ENCODE measurements at places on chromosomes 1 and 21.

- peak; percentile 9 for DNase-seq
These were observed 45.0 kb upstream of the KIRREL1 start for GRCh38 chr1:157948312-157949073.

GRCh38 chr1:201791051-201791778 is 37.7 kb upstream of the IPO9 start:
- DNase-seq, result peak; percentile 92

GRCh38 chr1:110426854-110427253 is 19.4 kb upstream of the LAMTOR5 start:
- DNase-seq, result no peak

DNA sequence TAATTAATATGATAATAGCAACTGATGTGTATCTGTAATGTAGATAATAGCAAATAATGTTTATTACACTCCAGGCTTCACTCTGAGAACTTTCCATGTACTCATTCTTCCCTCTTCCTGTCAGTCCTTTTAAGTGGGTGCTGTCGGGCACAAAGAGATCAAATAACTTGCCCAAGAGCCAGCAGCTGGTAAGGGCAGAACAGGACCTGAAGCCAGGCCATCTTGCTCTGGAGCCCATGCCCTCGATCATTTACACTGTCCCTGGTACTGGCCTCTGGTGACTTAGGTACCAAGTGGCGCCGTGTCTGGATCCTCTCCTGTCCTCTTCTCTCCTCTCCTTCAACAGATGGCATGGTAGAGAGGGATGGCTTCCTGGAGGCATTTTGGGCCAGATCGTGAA is 97.2 kb downstream of the VPS13D start:
- DNase-seq, result no peak

DNA sequence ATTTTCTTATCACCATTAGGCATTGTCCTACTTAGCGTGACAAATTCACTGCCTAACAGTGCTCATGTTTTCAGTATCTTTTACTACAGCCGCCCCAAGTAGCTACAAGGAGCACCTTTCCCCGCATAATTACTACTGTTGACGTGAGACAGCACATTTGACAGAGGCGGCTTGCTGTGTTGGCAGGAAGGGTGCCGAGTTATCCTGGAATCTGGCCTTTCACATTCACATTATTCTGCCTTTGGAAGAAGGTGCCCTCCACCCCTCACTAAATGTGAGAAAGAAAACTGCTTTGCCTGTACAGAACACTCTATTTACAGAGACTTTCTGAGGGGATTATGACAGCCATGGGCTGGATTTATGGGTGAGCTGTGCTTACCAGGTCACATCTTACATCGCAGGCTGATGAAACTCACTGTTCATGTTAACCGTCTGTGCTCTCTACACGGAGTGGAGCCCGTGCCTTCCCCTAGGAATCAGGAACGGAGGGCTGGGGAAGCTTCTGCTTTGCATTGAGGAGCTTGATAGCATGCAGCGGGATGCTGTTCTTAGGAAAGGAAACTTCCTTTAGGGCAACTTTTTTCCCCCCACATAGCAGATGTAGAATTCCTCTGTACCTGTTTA is 148.0 kb upstream of the ZRANB2 start:
- DNase-seq, result no peak

- DNase-seq, result no peak
These were observed 827 bp downstream of the RFX5 start for GRCh38 chr1:151346082-151346768.

DNA sequence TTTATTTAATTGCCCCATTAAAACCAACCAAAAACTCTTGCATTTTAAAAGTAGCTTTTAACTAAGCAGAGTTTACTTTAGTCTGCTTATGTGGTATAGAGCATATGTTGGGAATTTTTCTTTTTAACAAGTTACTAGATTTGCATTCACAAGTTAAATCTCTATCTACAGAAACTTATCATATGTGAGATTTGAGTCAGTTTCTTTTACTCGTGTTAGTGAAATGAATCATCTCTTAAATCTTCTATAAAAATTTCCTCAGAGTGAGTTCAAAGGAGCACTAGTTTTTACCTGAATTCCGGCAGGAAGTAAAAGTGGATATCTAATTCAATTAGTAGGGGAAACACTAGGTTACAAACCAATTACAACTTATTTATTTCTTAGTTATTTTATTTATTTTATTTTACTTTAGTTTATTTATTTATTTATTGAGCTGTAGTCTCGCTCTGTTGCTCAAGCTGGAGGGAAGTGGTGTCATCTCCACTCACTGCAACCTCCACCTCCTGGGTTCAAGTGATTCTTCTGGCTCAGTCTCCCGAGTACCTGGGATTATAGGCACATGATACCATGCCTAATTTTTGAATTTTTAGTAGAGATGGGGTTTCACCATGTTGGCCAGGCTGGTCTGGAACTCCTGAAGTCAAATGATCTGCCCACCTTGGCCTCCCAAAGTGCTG is 1609.6 kb upstream of the B3GALT2 start:
- DNase-seq, result no peak

DNA sequence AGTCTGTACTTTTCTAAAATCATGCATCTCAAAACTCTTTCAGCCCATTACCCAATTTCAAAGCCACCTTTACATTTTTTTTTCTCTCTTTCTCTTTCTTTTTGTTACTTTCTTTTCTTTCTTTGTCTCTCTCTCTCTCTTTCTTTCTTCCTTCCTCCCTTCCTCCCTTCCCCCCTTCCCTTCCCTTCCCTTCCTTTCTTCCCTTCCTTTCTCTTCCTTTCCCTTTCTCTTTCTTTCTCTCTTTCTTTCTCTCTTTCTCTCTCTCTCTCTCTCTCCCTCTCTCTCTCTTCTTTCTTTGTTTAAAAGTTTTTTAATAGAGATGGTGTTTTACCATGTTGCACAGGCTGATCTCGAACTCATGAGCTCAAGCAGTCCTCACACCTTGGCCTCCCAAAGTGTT is 11.5 kb downstream of the ZMYM4 start:
- no peak for DNase-seq

- no peak for DNase-seq
These were observed 111.8 kb downstream of the RPS6KC1 start for GRCh38 chr1:213162862-213163261.

- DNase-seq, result no peak
These were observed 102.1 kb downstream of the SLC30A10 start for GRCh38 chr1:219826290-219826689.

DNA sequence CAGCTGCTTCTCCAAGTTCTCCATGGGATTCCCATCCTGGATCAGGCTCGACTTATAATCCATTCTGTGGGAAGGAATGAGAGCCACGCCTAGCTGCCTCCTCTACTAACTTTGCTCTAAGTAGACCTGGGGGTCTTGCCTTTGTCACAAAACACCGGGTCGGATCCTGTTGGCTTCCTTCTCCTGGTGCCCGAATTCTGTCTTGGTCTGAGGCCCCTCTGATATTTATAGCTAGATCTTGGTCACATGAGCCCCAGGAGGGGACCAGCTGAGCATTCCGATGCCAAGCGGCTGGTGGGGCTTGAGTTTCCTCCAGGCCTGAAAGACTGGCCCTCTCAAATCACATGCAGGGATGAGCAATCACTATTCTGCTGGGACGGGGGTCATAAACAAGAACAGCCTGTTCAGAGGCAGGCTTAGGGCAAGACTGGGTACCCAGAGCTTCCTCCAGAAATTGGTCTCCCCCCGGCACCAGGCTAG is at the start of gene TRIM63:
TRIM63 (minus strand) TSS at position 199 of the 480 bp plus-strand sequence; CDS start at position 63, 136 bp downstream.
- no peak for DNase-seq

DNA sequence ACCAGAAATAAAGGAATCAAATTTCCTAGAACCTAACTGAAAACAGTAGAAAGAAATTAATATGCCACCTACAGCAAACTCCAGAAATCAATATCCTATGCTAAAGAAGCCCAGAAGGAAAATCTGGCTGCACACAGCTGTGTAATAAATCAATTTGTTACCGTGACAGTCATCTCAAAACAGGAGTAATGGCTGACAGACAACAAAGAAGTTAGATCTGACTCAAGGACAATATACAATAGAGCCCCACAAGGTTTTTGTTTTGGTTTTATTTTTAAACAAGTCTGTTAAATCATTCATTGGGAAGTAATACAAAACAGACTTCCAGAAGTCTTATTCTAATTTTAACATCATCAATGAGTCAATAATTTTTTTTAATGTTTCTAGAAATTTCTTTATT is 168.4 kb downstream of the RERE start:
- no peak for DNase-seq

DNA sequence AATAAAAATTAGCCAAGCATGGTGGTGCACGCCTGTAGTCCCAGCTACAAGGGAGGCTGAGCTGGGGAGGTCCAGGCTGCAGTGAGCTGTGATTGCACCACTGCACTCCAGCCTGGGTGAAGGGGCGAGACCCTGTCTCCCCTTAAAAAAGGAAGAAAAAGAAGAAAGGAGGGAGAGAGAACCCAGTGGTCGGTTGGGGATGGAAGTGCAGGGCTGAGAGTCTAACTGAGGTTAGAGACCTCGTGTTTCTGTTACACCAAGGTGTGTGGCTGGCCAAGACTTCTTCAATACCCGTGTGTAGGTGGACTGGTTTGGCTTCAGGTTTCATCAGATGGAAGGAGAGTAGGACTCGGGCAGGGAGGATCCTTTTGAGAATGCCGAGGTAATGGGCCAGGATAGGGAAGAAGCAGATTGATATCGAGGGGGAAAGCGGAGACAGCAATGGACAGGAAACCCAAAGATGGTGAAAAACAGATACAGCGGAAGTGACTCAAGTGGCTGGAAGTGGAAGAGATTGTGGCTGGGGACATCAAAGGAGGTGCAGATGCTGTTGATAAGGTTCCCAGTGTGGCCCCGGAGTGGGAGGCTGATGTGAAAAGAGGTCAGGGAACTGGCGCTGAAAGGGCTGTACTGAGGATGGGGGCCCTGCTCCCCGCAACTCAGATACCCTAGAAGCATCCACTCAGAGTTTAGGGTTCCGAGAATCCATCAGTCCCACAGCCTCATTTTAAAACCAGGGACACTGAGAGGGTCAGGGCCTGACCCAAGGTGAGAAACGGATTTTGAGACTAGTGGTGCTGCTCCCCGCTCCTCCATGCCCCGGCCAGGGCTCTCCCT is 681 bp upstream of the UBXN10 start:
- DNase-seq, result no peak

All from NCI-H2081 (cell line).